T1000 (cell line): ENCODE measurements at places on chromosomes 16 and 17.
A peak's percentile ranks its signal among the peaks of the same experiment; 100 is the strongest.

DNA sequence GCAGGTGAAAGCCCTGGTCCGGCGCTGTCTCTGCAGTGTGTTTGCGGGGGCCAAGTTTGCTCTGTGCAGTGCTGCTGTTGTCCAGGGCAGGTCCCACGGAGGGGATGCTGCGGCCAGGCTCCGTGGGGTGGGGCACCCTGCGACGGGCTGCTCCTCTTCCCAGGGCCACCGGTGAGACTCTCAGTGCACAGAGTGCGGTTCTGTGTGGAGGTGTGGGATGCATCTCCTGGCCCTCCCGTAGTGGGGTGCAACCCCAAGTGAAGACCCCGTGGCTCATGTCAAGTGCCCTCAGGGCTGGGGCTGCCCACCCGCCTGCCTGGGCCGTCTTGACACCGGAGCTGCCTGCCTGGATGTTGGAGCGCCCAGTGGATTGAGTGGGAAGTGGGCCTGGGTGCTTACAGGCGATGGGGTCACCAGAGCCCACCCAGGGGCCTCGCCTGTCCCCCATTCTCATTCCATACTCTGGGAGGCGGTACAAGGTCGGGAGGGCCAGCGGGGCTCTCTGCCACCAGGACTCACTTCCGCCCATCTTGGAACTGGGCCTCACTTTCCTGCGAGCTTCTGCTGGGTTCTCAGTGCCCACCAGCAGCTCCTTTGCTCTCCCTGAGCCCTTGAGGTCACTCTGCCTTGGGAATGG is 119.9 kb downstream of the BANP start:
- DNase-seq: no peak

- no peak for DNase-seq
These were observed 152.6 kb upstream of the LHX1 start for GRCh38 chr17:36784633-36785032.

- DNase-seq: no peak
These were observed 446.6 kb downstream of the KCNJ18 start for GRCh38 chr17:22138861-22139469.

- peak; percentile 86 for DNase-seq
These were observed 7.4 kb downstream of the KDM6B start for GRCh38 chr17:7841396-7841914.

GRCh38 chr16:71626858-71627213 is 852 bp downstream of the MARVELD3 start:
- no peak for DNase-seq

GRCh38 chr17:40316571-40317344 is 7.8 kb downstream of the RARA start:
- DNase-seq: peak; percentile 45

GRCh38 chr16:86322806-86323205 is 187.5 kb upstream of the FOXF1 start:
- DNase-seq: no peak
